ENCODE measurements at places on chromosomes 5 and 9.

DNA sequence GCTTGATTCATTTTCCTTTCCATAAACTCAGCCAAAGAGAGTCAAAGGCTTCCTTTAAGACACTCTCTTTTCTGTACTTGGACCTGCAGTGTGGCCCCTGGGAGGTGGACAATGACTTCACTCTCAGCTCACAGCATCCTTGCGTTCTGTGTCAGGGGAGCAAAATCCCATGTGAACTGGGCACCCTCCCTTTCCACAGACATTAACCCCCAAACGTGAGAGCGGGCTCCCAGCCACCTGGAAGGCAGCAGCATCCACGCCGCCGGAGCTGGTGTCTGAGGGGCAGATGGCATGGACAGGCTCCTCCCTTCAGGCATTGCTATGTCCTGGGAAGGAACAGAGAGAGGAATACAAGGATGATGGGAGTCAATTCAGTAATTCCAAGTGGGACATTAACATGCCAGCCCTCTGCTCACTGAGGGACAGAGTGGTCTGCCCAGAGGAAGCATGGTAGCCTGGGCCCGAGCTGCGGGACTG lies 39.5 kb downstream of the TRIP13 start:
- DNase-seq, result no peak

DNA sequence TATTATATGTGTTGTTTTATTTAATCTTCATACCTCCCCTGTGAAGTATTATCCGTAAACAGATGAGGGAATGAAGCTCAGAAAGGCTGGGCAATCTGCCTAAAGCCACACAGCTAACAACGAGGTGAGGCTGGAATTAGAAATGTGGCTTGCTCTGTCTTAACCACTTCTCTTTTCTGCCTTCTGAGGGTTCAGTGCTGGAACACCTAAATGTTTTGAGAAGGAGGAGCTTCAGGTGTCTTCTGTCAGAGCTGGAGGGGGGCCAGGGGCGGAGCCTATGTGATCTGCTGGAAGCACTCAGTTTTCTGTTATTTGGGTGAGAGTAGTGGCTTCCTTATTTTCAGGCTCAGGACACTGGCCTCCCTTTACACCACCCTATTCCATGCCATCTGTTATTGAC lies 35.0 kb upstream of the ARAP3 start:
- DNase-seq, result no peak

DNA sequence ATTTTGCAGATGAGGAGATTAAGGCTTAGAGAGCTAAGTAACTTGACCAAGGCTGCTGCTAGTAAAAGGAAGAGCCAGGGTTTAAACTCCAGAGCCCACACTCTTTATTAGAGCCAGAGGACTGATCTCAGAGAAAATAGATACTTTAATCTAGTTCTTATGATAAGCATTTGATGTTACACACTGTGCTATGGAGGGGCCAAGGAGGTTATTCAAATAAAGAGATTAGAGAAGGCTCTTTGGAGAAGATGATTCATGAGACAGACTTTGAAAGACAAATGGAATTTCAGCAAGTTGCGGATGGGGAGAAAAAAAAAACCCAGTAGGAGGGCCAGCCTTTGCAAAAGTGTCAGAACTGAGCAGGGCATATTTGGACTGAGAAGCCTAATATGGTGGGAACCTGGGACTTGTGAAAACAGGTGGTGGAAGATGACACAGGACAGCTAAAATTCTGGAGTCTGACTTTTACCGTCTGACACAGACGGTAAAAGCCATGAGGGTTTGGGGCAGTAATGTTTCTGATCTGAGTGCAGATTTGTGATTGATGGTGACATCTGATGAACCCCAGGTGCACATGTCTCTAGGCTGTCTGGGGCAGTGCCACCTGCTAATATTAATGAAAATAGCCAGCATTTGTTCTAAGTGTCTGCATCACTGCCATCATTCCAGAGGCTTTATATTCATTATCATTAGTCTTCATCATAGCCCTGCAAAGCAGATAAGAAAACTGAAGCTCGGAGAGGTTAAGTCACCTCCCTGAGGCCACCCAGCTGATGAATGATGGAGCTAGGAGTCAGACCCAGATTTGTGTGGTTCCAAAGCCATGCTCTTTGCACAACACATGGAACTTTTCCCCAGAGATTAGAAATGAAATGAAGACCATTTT lies 65.3 kb upstream of the CXCL14 start:
- DNase-seq, result no peak

GRCh38 chr5:111993242-111993641 lies 236.2 kb upstream of the NREP start:
- no peak for DNase-seq

DNA sequence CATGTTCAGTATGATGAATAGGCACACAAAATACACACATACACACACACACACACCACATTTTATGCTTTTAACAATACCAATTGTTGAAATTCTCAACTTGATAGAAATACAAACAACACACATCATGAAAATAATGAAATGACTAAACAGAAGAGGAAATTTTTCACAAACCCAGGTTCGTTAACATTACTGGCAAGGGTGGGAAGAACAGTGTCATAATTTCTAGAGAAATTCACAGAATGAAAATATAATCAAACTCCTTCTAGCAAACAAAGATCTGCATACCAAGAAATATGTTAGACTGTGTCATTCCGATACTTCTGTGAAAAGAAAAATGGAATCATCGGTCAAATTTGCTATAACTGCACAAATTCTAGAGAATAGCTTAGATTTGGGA lies 41.9 kb downstream of the ST8SIA4 start:
- no peak for DNase-seq

DNA sequence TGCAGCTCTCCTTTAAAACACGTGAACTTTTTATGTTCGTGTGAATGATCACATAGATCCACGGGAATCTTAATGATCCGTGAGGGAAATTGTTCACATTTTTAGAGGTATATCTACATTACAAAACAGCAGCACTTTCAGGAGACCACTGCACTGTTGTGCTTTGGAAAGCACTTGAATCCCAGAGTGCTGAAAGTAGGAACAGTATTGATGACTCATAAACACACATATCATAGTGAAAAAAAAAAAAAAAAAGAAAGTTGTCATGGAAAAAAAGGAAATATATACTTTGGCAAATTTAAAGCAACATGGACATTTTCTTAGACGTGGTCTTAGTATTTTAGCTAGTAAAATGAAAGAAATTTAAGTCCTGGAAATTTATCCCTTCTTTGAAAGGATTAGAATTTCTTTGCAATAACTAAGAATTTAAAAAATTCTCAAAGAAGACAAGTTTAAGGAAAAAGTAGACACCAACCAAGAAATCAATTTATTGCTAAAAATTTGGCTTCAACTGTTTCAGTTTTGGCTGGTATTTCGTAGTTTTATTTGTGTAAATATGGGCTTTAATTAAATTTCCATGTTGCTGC lies 55.4 kb downstream of the ADGRV1 start:
- no peak for DNase-seq

GRCh38 chr9:134340475-134341160 lies 14.4 kb downstream of the RXRA start:
- DNase-seq, result no peak
